AG08396 (cell line): ENCODE measurements at places on chromosomes 6 and 20.

DNA sequence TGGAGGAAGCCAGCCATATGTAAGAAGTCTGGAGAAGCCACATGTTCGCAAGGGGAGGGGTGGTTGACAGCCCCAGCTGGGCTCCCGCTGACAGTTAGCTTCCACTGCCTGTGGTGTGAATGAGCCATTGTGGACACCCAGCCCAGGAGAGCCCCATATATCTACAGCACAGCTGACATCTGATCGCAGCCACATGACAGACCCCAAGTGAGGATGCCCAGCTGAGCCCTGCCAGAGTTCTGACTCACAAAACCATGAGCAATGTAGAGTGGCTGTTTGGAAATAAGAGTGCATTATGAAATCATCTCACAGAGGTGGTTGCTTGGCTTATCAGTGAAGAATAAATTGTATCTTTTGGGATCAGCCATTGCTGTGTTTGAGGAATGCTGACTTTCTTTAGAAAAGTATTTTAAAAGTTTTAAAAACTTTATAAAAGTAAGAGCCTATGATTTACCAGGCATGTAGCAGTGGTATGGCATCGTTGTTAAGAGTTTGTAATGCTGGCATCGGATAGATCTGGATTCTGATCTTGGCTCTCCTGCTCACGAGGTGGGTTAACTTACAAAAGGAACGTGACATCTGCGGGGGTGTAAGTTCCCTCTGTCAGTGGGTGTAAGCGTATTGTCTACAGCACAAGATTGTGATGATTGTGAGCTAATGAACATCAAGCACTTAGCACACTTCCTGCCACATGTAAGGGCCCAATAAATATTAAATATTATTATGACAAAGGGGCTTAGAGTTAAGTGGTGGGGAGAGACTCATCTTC, 24.1 kb downstream of the CFAP61 start:
- peak; percentile 54 for DNase-seq

GRCh38 chr6:168951217-168951616, 302.4 kb downstream of the THBS2 start:
- DNase-seq: no peak

DNA sequence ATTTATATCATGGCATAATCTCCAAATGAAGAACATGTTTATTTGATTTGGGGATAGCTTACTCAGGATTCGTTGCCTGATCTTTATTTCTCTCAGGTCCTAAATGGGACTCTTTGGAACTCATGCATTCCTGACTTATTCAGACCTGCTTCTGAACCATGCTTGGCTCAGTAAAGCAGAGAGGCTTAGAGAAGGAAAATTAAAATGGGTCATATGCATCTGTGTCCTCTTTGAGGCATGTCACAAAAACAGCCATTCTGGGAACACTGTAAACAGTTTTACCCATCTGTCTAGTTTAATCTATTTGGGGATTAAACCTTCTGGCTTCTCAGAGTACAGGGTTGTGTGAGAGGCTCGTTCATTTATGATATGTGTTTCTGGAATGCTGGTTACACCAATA, 1017.3 kb downstream of the KIF16B start:
- DNase-seq: no peak

- no peak for DNase-seq
Measured at GRCh38 chr6:21201637-21202350, 391.8 kb upstream of the SOX4 start.

GRCh38 chr20:51565298-51566144, 23.0 kb upstream of the NFATC2 start:
- DNase-seq: no peak
